ENCODE measurements at places on chromosomes 12 and 14. TPM values are rescaled to one million over a fixed set of nuclear protein-coding genes. Genes with fewer than 3 reads are reported as not detected.
A peak's percentile ranks its signal among the peaks of the same experiment; 100 is the strongest.

LRRC10 gene
- total RNA-seq, result 50.8 TPM

RIMBP2 gene
- total RNA-seq, result 0.40 TPM

RNF212B gene
- not detected for total RNA-seq

STON2 gene
- 9.3 TPM for total RNA-seq

ADAMTS20 gene
- not detected for total RNA-seq

TSPAN8 gene
- not detected for total RNA-seq

DNA sequence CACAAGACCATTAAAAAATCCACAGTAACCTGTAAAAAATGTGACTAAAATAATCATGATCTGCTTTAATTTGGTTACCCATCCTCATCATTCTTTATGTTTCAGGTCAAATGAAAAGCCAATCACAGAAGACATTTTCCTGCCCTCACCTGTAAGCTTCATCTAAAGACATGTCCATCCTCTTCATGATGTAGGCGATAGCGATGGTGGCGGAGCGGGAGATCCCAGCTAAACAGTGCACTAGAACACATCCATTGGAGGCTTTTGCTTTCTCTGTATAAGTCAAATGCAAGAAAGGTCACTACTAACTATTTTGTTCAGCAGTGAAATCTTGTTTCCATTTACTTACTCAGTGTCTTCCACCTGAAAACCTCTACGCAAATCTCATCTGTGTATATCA lies 82.6 kb downstream of the DUSP16 start:
- DNase-seq, result no peak

DNA sequence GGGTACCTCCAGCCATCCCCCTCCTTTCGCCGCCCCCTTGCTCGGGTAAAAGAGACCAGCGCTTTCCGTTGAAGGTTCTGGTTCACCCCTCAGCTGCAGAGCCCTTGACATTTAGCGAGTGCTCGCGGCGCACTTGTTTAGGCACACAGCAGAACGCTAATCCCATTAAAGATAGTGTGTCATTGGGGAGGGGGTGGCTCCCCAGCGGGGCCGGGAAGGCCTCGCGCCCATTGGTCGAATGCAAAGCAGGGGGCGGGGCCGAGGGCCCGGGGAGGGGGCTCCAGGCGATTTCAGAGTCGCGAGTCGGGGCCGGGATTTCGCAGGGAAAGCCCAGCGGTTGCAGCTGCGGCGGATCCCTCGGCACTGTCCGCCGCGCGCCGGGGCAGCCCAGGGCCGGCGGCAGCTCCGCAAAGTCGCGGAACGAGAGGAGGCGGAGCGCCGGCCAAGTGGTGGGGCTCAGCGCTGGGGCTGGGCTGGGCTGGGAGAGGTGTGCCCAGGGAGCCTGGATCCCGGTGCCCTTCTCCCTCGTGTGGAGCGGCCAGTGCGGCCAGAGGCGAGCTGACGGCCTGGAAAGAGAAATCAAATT lies 122.9 kb downstream of the TSPAN9 start:
- peak; percentile 75 for DNase-seq

DNA sequence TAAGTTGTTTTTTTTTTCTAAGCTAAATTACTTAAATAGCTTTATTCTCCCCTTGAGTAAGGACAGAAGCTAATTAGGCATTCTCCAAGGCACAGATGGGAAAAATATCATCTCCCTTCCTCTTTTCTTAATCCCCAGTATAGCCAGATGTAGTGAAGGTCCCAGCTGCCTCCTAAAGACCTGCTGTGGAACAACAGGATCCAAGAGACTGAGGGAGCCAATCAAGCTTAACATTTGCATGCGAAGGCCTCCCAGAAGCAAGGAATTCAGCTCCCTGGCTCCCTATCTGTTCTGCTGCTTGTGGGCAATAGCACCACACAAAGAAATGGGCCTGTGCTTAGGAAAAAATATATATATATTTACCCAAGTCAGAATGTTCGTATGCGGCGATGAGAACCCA lies 255.2 kb downstream of the SYT1 start:
- DNase-seq, result no peak

GRCh38 chr14:34436118-34436905 lies 25.7 kb downstream of the SPTSSA start:
- no peak for DNase-seq

- no peak for DNase-seq
These were observed 7.4 kb upstream of the GLRX5 start for GRCh38 chr14:95527387-95528002.

DNA sequence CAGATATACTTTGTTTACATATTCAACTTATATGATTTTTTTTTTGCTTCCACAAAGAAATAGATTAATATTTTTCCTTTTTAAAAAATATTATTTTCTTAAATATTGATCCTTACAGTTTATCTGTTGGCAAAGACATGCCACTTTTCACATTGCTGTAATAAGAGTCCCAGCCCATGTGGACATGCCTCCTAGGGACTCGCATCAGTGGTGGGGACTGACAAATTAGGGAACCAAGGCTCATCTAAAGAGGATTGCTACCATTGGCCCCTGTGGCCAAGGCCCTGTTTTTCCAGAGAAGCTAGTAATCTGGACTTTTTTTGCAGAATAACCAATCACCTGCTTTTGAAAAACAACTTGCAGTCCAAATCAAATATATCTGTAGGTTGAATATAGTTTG lies 27.8 kb upstream of the BMAL2 start:
- no peak for DNase-seq

DNA sequence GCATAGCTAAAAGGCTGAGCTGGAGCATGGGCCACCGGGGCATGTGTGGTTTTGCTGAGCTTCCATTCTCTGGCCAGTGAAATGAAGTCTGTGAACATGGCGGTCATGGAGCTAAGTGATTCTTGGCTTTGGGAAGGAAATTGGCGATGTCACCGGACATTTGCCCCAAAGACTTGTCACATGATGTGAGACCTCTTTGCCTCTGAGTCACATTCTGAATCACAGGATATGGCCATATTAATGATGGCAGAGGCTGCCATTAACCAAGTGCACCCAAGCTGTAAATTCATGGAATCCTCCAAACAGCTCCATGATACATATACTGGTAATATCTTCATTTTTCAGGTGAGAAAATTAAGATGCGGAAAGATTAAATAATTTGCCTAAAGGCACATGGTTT lies 27.4 kb upstream of the BATF start:
- DNase-seq, result no peak

DNA sequence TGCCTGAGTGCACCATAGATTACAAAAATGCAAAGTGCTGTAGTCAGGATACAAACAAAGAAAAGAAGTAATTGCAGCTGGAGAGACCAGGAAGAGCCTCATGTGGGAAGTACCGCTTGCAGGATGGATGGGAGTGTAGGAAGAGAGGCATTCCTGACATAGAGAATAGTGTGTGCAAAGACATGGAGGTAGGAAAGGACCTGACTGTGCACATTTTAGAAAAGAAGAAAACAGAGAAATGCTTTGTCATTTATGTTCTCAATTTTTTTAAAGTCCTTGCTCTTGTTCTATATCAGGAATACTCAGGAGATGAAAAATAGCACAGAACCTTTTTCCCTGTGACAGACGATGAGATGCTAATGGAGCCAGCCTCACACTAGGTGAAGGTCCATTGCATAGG lies 358.7 kb upstream of the TMPO start:
- DNase-seq, result no peak
